ENCODE measurements at places on chromosomes 7 and 10.

DNA sequence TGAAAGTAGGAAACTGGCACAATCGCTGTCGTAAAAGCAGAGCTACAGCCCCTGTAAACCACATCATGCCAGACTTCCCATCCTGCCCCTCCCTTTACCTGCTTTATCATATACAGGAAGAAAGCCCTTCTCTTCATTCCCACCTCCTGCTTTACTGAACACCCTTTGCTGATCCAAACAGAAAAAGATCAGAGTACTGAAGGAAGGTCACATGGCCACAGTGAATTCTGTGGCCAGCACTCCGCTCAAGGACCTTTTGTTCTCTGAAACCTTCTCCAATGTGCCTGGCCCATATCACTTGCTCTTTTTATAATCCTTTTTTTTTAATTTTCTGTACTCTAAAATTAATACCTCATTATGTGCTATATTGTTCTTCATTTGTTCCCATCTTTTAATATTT is 108.8 kb upstream of the LRGUK start:
- no peak for DNase-seq

DNA sequence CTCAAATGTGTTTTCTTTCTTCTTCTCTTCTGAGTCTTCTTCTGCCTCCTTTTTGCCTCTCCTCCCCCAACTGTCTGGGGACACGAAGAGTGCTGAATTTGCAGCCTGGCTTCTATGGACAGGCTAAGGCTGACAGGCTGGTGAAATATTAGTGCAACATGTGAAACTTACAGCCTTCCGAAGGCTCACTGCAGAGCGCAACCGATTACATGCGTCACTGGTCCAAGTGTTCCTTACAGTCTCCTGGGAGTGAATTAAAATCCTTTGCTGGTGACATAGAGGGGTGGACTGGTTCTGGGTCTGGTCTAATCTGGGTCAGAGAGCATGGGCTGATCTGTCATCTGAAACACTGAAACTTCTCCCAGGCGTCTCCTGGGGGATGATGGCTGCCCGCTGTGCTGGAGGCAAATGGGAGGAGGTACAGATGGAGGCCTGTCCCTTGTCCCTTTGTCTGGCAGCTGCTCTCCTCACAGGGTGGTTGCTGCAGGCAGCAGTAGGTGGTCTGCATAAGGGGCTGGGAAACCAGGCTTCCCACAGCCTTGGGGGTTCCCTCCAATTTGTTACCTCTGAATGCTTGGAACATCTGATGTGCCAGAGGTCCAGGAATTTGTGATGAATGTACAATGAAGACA is 143.8 kb upstream of the BMPER start:
- DNase-seq, result no peak

- DNase-seq, result no peak
Observed at GRCh38 chr10:7445474-7446185, 34.8 kb upstream of the SFMBT2 start.

DNA sequence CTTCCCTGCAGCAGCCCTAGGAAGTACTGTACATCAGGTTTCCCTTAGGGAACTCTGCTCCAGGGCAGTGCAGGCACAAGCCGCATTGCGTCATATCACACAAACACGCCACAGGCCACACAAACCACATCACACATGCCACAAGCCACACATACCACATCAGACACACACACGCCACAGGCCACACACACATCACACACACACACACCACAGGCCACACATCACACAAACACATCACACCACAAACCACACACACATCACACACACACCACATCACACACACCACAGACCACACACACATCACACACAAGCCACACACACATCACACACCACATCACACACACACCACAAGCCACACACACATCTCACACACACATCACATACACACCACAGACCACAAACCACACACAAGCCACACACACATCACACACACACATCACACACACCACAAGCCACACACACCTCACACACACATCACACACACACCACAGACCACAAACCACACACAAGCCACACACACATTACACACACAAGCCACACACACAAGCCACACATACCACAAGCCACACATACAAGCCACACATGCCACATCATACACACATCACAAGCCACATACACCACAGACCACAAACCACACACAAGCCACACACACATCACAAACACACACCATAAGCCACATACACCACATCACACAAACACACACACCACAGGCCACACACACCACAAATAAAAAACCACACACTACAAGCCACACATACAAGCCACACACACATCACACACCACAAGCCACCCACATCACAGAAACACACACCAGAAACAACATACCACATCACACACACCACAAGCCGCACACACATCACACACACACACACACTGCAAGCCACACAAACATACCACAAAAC is 53.4 kb downstream of the TMEM209 start:
- peak; percentile 33 for DNase-seq
